Stimulated activated CD8-positive, alpha-beta memory T cell treated with anti-CD3 and anti-CD28 coated beads, Interleukin-7, amount 100 ng/mL, for 4 hours (primary cell): ENCODE measurements at places on chromosomes 6 and 20.

DNA sequence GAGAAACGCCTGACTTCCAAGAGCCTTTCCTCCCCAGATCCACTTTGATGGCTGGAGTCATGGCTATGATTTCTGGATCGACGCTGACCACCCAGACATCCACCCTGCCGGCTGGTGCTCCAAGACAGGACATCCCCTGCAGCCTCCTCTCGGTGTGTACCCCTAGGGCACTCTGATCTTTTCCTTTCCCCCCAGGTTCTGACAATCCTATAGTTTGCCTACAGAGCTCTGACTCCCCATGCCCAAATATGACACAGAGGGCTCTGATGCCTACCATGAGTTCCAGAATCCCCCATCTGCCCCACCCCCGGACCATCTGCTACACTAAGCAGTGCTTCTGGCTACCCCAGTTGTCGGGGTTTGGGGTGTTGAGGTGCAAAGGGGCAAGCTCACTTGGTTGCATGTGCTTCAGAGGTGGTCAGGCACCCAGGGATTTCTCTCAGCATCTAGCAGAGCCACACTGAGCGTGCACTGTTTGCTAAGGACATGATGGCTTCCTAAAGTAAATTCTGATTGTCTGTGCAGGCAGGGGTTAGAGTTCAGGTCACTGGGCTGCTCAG is 24.0 kb upstream of the SGK2 start:
- DNase-seq, result no peak

DNA sequence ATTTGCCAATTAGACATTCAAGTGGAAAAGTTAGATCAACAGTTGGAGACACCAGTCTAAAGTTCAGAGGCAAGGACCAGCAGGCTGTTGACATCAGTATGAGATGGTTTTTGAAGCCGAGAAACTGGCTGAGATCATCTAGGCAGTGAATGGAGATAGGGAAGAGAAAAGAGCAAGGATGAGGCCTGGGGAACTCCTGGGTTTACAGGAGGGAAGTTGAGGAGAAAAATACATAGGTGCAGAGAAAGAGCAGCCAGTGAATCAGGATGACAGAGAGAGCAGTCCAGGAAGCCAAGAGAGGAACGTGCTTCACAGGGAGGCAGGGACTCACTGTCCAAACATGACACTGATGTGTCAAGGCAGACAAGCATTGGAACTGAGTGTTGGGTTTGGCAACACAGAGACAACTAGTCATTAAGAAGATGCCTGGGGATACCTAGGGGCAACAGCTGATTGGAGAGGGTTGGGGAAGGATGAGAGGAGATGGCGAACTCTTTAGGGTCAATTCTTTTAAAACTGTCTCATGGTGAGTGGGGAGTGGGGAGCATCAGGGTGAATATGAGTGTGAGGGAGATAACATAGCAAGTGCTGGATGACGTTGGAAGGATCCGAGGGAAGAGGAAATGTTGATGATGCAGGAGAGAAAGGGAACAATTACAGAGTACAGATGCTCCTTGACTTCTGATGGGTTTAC is 13.2 kb upstream of the SALL4 start:
- DNase-seq, result no peak

DNA sequence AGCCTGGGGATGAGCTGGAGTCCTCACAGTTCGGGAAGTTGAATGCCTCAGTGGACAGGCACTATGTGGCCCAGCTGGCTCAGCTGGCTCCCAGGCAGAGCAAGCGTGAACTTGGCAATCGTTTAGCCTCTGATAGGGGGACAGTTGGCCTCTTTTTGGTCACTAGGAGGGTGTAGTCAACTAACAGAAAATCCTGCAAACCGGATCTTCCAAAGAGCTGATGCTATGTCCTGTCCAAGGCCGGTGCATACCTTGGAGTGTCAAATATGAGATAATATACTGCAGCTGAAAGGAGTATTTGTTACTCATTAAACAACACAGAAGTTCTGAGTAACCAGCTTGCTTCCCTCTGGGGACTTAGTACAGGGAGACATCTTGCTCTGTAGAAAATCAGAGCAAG is 126.2 kb upstream of the EXOC2 start:
- DNase-seq, result no peak

DNA sequence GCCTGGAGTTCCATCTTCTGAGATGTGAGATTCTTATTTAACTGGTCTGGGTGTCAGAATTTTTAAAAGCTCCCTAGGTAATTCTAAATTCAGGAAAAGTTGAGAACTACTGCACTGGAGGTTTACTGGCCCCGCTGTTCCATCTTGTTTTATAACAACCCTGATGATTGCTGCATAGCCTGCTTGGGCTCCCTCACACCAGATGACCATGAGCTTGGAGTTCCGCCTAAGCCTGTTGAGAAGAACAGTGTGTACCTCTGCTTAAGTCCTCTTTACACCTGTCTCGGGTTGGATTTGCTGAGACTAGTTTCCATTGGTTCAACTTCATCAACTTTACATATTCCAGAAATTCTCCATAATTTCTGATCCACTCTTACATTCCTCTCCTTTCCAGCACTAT is 77.9 kb downstream of the FKBP5 start:
- DNase-seq, result no peak

DNA sequence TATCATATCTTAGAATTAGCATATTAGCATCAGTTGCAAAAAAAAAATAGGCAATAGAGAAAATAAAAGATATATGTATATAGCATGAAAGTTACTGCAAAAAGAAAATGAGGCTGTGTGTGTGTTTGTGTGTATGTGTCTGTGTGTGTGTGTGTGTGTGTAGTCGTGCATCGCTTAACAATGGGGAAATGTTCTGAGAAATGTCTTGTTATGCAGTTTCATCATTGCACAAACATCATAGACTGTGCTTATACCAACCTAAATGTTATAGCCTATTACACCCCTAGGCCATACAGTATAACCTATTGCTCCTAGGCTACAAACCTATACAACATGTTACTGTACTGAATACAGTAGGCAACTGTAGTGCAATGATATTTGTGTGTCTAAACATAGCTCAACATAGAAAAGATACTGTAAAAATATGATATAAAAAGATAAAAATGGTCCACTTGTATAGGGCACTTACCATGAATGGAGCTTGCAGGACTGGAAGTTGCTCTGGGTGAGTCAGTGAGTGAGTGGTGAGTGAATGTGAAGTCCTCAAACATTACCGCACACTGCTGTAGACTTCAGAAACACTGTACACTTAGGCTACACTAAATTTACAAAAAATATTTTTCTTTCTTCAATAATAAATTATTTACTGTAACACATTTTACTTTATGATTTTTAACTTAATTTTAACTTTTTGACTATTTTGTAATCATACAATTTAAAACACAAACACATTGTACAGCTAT is 805.1 kb downstream of the KIF16B start:
- DNase-seq, result no peak

- peak; percentile 19 for DNase-seq
These were observed 7.9 kb downstream of the NKX2-2 start for GRCh38 chr20:21505810-21506530.

DNA sequence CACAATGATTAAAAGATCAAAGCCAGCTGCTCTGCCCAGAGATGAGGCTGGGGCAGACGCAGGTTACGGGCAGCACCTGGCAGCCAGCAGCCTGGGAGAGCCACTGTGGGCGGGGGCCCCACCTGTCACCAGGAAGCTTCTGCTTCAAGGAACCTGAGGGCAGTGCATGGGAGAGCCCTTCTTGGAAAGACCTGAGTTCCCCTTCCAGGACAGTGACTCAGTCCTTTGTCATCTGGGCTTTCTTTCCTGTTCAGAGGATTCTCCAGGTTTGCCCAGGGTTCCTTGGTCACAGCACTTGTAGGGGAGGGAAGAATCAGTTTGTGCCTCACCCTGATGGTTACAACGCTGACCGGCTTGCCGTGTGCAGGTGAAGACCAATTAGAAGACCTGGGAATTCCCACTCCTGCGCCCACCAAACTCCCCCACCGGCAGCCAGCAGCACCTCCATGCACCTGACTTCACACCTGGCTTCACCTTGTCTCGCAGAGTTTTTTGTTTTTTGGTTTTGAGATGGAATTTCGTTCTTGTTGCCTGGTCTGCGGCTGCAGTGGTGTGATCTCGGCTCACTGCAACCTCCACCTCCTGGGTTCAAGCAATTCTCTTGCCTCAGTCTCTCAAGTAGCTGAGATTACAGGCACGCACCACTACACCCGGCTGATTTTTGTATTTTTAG is 2.0 kb downstream of the ZBP1 start:
- peak; percentile 62 for DNase-seq

GRCh38 chr6:113627480-113627879 is 229.7 kb upstream of the MARCKS start:
- no peak for DNase-seq

DNA sequence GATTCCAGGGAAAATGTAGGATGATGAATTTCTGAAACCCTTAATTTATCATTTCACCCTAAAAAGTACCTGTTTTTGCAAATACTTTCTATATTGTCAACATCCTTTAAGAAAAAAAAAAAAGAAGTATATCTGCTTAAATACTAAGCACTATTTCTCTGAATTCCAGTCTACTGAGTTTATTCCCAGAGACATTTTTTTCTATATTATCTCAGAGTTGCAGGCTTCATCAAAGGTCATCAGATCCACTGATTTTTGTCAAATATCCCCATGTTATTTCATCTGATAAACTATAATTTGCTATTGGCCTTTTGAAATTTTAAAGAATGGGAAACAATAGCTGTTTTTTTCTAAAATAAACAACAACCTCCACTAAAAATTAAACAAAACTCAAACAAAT is 357.6 kb upstream of the ID4 start:
- DNase-seq, result no peak

- DNase-seq, result no peak
These were observed 152.2 kb upstream of the SOX4 start for GRCh38 chr6:21441386-21441785.

DNA sequence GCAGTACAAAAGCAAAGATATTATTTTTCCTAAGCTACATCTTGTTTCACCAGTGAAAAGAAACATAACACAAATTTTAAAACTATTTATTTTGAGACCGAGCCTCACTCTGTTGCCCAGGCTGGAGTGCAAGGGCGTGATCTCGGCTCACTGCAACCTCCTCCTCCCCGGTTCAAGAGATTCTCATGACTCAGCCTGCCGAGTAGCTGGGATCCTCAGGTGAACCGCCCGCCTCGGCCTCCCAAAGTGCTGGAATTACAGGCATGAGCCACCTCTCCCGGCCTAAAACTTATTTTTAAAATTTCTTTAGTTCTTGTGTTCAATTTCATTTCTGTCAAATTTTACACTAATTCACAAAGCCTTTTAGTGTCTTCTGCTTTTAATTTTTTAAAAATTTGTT is 5.9 kb downstream of the SRSF12 start:
- no peak for DNase-seq

- no peak for DNase-seq
These were observed 55.0 kb downstream of the DAAM2 start for GRCh38 chr6:39847221-39847620.

DNA sequence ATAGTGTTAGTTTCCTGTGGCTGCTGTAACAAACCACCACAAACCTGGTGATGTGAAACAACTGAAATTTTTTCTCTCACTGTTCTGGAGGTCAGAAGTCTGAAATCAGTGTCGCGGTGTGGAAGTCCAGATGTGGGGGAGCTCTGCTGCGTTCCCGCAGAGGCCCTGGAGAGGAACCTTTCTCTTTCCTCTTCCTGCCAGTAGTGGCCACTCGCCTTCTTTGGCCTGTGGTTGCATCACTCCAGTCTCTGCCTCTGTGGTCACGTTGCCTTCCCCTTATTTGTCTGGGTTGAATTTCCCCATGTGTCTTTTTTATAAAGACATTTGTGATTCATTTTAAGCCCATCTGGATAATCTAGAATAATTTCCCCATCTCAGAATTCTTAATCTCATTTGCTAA is 295.5 kb upstream of the FLRT3 start:
- DNase-seq, result no peak

GRCh38 chr6:2035046-2035445 is 210.4 kb downstream of the GMDS start:
- no peak for DNase-seq

DNA sequence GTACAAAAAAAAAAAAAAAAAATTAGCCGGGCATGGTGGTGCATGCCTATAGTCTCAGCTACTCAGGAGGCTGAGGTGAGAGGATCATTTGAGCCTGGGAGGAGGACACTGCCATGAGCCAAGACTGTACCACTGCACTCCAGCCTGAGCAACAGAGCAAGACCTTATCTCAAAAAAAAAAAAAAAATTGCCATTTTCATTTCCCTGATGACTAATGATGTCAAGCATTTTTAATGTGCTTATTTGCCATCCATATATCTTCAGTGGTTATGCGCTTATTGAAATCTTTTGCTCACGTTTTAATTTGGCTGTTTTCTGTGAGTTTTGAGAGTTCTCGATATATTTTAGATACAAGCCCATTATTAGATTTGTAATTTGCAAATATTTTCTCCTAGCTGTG is 46.7 kb downstream of the PFDN4 start:
- no peak for DNase-seq

DNA sequence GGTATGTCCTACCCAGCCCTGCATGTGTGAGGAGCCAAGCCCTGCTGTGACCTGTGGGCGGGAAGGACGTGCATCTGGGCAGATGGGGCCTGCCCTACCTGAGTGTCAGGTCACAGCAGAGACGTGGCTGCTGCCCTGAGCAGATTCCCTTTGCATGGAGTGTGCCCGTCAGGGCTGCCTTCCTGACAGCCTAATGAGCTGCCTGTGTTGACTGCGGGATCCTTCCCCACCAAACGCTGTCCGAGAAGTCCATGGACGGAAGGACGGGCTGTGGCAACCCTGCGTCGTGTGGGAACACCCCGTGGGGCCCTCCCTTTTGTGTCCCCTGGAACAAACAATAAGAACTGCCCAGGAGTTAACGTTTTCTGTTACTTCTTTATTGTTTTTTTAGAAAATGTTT is 343.2 kb downstream of the CDH4 start:
- DNase-seq, result no peak

GRCh38 chr20:12815778-12816408 is 192.9 kb upstream of the SPTLC3 start:
- no peak for DNase-seq

- DNase-seq, result no peak
These were observed 35.7 kb downstream of the GFRA4 start for GRCh38 chr20:3627476-3627875.

DNA sequence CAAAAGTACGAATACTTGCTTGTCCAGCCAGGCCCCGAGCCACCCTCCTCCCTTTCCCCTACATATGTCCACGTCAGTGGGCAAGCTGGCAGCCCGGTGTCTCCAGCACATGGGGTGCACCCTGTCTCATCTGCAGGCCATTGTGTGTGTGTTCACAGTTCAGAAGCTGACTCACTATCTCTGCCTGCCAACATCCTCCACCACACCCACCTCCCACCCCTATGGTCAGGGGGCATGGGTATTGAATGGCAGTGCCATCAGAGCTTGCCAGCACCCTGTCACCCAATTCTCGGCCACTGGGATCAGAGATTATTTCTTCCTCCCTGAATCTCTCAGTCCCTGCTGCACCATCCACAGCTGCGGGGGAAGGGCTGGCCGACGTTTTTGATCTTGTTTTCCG is 195.7 kb downstream of the FARS2 start:
- DNase-seq, result no peak

- peak; percentile 43 for DNase-seq
These were observed 105.4 kb downstream of the PERP start for GRCh38 chr6:138001750-138002349.
